ENCODE measurements at places on chromosomes 7 and 10.

DNA sequence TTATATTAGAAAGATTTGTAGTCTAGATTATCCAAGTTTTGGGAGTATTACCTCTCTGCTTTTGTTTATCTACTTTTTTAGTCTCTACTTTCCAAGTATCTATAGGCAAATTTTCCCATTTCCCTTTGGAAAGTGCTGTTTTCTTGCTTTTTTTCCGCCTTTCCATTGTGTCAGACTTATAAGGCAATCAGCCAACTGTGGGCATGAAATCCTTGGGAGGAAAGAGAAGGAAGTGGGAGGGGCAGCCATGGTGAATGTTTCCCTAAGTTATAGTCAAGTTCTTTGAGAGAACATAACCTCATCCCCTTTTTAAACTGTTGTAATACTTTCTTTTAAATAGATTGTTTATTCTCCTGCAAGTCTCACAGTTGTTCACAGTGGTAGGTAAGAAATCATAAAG is 52.6 kb downstream of the PTEN start:
- DNase-seq: no peak

DNA sequence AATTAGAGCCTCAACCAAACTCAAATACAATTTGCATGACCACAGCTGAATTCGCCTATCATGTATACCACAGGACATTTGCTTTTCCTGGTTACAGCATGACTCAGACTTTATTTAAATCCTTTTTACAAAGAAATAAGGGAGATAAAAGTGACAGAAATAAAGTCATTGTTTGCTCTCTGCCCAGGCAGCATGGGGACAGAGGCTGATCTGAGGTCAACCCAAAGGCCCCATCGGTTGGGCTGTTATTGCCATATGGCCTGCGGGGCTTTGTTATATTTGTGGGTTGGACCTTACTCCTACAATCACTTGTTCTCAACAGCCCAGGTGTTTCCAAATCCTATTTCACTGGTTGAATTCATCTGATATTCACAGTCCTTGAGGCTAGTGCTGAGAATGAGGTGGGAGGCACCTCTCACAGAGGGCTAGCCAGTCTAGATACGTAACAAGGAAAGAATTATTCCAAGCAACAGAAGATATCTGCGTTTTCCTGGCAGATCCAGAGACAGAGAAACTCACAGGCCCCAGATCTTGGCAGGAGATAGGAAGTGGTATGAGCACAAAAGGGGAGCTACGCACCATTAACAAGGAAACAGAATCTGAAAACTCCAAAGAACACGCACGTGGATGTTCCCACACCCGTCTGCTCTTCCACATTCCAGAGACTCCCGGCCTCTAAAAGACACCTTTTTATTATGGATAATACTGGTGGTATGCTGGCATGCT is 117.3 kb downstream of the HIPK2 start:
- no peak for DNase-seq

GRCh38 chr7:122412883-122413282 is 108.3 kb upstream of the FEZF1 start:
- no peak for DNase-seq

DNA sequence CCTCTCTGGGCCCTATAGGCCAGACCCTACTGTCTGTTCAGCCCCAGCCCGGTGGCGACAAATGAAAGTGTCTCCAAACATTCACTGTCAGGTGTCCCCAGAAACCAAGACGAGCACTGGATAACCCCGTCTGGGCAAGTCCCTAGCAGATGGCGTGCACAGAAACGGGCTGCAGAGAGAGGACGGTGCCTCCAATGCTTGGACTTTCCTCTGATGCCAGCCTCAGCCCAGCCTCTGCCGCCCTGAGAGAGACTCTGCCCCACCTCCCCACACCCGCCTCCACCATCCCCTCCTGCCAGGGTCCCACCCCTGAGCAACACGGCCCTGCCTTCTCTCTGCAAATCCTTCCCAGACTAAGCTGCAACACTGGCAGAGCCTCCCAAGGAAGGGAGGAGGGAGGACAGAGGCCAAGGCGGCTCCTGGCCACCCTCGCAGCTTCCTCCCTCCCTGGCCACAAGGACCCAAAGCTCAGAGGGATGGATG is 7.4 kb upstream of the LFNG start:
- DNase-seq: no peak

DNA sequence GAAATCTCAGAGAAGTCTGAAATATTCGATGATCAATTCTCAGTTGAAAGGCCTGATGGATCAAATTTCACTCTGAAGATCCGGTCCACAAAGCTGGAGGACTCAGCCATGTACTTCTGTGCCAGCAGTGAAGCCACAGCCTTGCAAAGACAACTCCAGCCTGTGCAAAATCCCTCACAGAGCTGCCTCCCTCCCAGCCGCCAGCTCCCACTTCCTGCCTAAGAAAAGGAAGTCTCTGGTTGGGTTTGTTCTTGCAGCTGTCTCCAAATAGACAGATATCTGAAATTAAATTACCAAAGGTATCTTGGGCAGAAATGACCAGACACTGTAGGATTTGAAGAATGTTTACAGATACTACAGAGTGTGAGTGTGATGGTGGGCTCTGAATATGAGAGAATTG is 43.4 kb upstream of the PRSS58 start:
- DNase-seq: no peak

DNA sequence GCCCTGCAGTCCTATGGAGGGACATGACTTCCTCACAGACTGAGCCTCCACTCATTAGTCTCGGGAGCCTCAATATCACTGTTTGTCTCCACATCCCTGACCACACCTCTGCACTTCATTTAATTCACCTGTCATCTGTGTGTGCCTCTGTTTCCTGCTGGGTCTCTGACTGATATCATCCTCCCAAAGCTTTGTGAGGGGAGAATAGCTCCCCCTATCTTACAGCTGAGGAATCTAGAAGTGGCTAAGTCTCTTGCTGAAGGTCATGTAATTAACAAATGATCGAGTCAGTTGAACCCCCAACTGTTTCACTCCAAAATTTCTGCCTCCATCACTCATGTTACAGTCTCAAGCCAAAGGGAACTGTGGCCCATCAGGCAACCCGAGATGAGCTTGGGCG is 5.5 kb upstream of the CPXM2 start:
- no peak for DNase-seq

GRCh38 chr7:140058517-140058916 is 4.2 kb downstream of the PARP12 start:
- no peak for DNase-seq

- peak; percentile 27 for DNase-seq
Observed at GRCh38 chr10:22345301-22346095, at the start of gene SPAG6. Gene SPAG6 (plus strand): TSS chr10:22345496. CDS start chr10:22345612, 116 bp downstream.

DNA sequence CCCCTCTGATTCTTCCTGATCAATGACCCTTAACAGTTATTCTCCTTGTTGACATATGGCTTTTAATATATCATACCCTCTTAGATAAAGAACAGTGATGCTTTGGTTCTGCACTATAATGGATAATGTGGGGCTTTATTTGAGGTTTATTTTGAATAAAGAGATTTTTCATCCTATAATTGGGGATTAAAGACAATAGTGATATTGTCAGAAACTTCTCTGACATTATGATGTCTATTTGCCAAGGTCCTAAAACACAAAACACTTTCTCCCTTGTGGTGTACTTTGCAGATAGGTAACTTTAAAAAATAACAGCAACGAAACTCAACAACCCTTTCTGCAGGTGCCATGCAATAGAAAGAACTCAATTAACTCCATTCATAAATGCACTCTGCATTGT is 243.6 kb upstream of the RHOBTB1 start:
- no peak for DNase-seq

- DNase-seq: no peak
Observed at GRCh38 chr10:30832001-30832748, 199.5 kb downstream of the ZNF438 start.

Measured in stimulated activated CD4-positive, alpha-beta T cell treated with anti-CD3 and anti-CD28 coated beads, Interleukin-4, amount 100 ng/mL, for 24 hours (primary cell).